ENCODE measurements at places on chromosomes 3 and 15.

- no peak for DNase-seq
Measured at GRCh38 chr3:13546667-13547171, 2.2 kb upstream of the FBLN2 start.

- no peak for DNase-seq
Measured at GRCh38 chr3:190345878-190346277, 23.6 kb upstream of the CLDN1 start.

DNA sequence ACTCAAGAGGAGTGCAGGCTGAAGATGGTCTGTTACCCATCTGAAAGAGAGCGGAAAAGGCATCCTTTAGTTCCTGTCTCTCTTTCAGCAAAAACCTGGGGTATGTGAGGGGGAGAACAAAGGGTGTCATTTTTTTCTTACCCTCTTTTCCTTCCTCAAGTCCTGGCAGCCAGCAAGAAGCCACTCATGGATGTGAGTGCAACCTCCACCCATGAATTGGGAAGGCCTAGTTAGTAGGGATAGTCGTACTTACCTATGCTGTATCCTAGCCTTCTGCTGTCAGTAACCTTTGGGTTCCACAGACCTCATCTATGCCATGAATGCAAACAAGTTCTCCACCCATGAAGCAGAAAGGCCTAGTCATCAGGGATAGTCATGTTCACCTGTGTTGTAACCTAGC lies 472.8 kb downstream of the ZIC1 start:
- no peak for DNase-seq

- peak; percentile 86 for DNase-seq
Measured at GRCh38 chr3:46693892-46694226, 380 bp upstream of the ALS2CL start.

GRCh38 chr3:16849229-16849628 lies 35.5 kb upstream of the PLCL2 start:
- DNase-seq, result peak; percentile 84

DNA sequence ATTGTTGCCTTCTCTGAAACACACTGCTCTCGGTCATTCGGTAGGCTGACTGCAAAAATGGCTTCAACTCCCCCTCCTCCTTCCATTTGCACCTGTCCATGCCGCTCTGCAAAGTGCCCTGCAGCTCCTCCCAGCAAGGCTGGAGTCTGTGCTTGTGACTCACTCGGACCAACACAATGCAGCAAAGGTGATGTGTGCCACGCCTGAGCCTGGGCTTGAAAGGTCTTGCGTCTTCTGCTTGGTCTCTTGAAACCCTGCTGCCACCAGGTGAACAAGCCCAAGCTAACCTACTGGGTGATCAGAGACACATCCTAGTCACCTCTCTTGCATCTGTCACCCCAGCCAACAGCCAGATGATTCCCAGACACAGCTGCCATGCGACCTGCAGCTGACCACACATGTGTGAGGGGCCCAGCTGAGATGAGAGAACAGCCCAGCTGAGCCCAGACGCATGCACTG lies 71.1 kb downstream of the MGLL start:
- DNase-seq, result no peak

- no peak for DNase-seq
Measured at GRCh38 chr15:73283366-73283962, 85.3 kb downstream of the HCN4 start.

DNA sequence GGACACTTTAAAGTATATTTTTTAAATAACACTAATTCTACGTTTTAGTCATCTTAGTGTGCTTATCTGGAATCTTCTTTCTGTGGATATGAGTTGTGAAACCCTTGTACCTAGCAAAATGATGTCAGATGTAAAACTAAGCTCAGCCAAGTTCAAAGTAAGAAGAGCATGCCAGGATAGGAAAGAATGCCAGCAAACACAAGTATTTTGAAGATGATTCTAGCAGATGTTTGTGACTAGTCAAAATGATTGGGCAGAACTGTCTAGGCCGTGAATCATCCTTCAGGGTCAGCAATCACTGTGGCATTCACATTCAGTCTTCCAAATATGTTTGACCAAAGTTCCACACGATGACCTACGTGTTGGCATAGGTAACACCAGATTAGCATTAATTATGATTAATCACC lies 5.4 kb upstream of the PLOD2 start:
- DNase-seq, result no peak

- DNase-seq, result peak; percentile 1
Measured at GRCh38 chr3:140128631-140129030, 193.6 kb downstream of the CLSTN2 start.

DNA sequence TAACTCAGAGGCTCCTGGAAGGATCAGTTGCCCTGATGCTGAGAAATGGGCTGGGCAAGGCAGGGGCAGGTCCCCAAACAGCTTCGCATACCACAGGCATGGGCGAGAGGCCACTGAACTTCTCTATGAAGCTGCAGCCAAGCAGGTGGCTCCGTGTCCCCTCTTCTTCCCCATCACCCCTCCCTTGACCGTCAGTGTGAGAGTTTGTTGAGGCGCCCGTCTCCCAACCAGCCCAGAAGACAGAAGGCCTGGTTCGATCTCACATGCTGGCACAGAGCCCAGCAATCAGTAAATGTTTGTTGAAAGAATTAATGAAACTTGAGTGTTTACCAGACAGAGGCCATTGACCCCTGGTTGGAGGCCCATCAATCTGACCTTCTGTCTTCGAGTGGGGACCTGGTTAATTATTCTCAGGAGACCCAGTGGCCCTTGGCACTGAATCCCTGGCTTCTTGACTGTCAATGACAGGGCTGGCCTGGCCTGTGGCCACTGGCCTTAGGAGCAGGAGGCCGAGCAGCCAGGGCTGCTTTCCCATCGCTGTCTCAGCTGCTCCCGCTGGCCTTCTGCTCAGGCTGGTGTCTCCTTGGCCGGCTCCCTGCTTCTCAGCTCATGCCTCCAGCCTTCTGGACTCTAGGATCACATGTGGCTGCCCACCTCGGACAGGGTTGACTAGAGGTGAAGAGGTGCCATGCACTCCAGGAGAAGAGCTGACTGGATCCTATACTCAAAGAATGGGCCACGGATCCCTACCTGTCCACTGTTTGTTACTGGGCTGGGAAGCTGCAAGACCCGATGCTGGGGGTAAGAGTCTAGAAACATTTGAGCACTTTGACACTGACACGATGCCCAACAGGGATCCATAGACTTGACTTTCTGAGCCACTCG lies 113.4 kb downstream of the ASB7 start:
- DNase-seq, result no peak

DNA sequence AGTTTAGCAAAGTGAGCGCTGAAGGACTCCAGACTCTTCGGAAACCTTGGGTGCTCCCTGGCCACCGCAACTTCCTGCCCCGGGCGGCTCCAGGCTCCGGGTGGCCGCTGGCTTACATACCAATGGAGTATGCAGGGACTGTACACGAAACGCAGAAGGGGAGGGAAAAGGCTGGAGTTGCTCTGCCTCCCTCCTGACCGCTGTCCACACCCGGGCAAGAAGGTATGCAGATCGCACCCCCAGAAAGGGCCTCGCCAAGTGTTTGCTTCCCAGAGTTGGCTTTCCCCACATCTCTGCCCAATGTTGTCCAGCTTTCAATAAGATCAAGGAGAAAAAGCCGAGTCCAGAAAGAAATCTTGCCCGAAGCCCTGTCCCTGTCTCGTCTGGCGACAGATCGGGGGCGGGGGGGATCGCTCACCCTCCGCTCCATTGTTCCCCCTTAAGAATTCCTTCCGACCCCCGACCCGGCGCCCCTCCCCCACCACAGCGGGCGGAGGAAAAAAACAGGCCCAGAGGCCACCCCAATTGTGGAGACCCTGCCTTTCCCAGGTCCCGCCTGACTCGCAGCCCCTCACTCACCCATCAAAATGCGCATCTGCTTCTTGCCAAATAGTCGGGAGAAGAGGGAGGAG lies 533 bp downstream of the ARF4 start:
- peak; percentile 83 for DNase-seq

DNA sequence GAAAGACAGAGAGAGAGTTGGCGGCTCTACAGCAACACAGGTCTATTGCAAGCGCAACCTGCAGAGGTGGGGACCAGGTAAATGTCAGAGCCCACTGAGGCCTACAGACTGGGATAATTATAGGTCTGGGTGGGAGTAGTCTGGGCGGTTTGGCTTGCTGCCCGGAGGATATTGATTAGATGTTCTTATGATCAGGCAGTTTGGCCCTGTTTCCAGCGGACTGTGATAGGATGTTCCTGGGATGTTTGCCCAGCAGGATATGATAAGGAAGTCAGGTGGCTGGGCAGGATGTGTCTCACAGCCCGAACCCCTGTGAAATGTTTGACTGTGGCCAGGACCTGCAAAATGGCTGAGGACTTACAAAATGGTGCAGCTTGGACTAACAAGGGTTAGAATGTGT lies 364.9 kb downstream of the NAALADL2 start:
- DNase-seq, result no peak

GRCh38 chr3:15645740-15646501 lies 44.4 kb downstream of the BTD start:
- DNase-seq, result no peak

DNA sequence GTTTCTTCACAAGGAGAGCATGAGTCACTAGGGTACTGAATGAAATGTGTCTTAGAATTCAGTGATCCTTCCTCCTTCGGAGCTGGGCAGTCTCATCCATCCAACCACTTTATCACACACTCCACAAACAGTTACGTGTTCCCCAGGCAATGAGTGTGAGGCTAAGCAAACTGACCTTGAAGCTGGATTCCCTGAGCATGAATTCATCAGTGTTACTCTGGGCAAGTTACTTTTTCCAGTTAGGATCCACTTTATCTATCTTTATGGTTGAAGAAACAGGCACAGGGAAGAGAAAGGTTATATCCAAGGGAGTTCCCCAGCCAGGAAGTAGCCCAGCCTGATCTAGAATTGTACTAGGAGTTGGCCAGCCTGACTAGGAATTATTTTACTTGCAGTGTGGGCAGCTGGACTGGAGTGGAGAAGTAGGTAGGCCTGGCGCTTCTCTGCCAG lies 17.1 kb upstream of the GCNT3 start:
- no peak for DNase-seq

- no peak for DNase-seq
Measured at GRCh38 chr15:77499087-77499760, 78.5 kb downstream of the HMG20A start.

- DNase-seq, result peak; percentile 73
Measured at GRCh38 chr15:68341760-68342725, 64.5 kb downstream of the FEM1B start.

DNA sequence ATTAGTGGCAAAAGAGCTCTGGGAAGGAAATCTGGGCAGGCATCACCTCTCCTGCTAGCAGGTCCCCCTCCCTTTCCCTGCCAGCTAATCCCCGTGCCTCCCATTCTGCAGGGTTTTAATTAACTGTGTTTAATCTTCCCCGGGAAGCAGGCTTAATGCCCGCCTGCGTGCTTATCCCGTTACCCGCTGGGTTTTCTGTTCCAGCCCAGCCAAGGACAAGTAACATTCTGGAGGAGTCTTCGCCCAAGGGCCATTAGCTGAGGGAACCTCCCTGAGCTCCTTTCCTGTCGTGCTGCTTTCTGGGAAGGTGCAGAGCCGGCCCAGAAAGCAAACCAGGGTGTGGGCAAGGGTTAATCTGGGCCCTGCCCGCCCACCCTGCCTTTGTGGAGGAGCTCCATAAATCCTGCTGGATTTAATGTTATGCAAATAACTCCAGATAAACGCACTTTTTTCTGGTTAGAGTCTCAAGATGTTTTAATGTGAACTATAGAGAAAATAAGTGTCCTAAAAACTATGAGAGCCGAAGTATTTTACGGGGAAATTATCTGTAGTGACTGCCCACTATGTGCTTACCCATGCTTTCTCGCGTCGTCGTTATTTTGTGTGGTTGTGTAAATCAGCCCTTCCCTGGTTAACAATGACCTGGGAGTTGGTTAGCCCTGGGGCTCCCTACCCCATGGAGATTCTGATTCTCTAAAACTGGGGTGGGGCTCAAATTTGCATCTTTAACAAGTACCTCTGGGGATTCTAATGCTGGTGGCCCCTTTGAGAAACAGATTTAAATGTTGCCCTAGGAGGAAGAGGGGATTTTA lies 25.9 kb downstream of the TRIM71 start:
- no peak for DNase-seq

GRCh38 chr3:142645236-142645793 lies 49.1 kb downstream of the PLS1 start:
- DNase-seq, result no peak

DNA sequence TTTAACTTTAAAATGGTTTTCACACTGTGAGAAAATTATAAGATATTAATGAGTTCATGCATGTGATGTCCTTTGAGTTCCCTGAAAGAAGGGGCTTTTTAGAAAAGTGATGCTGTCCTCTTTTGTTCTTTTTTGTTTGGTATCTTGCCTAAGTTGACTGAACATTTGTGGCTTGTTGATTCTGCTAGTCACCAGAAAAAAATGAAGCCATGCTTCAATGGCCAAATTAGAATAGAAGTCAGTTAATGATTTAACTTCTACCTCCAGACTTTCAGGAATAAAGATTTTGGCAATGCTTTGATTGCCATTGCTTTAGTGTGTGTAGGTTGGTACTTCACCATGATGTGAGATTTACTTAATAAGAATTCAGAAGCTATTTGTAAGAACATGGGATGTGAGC lies 260.6 kb upstream of the NECTIN3 start:
- no peak for DNase-seq

DNA sequence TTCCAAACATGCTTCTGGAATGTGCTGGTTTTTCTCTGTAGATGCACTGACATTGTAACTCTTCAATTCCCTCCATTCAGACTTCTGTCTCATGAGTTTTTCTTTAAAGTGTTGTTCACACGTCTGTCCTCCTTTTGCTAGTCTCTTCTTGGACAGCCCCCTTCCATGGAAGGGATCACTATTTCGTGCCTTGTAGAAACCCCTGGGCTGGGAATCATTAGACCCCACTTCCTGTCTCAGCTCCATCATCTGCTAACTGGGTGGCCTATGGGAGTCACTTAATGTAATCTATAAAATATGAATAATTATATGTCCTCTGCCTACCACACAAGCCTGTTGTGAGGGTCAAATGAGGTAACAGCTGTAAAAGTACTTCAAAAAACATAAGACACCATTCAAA lies 110.6 kb downstream of the THSD4 start:
- DNase-seq, result no peak

DNA sequence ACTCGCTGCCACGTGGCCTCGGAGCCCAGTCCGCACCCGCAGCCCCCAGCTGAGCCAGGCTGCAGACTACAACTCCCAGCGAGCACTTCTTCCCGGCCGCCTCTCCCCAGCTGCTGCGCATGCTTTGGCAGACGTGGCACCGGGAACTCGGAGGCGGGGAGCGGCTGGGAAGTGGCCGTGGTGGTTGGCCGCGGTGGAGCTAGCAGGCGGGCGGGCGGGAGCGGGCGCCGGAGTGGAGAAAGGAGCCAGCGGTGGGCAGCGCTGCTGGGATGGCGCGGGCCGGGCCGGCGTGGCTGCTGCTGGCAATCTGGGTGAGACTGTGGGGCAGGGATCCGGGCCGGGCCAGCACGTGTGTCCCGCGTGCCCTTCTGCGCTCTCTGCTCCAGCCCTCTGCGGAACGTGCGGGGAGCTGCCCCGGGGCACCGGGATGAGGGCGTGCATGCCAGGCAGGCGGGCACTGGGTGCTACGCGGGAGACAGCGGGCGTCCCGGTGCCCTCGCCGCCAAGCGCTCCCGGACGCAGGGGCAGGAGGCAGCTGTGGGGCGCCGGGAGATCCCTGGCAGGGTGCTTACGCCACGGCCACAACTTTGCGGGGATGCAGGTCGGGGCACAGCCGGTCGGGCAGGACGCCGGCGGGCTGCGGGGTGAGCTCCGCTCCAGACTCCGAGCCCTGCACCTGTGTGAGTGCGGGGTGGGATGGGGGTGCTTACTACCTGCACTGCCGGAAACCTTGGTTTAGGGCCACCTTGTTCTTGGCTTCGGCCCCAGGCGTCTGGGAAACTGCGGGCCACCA lies at the start of gene PDIA5:
TSS of gene PDIA5 (plus strand) at position 130 of the 793 bp plus-strand sequence. CDS start at position 270, 140 bp downstream.
- DNase-seq, result peak; percentile 77

GRCh38 chr3:28155631-28156030 lies 85.8 kb upstream of the CMC1 start:
- DNase-seq, result no peak

GRCh38 chr15:40369971-40370370 lies 12.0 kb downstream of the DISP2 start:
- no peak for DNase-seq

Measured in inflammatory macrophage (primary cell).